Activated CD8-positive, alpha-beta memory T cell treated with anti-CD3 and anti-CD28 coated beads, Interleukin-2, amount 10 ng/mL, durations not matched to agents 7 days and 5 days (primary cell): ENCODE measurements at places on chromosomes 5 and 9. TPM values are rescaled to one million over a fixed set of nuclear protein-coding genes. Genes with fewer than 3 reads are reported as not detected.

The SLCO6A1 gene
- not detected for total RNA-seq

The KCNIP1 gene
- total RNA-seq: not detected

The AMBP gene
- not detected for total RNA-seq

The CDH18 gene
- not detected for total RNA-seq
